ENCODE measurements at places on chromosomes 3 and 15.

GRCh38 chr15:42611532-42611931, 36.1 kb downstream of the STARD9 start:
- no peak for DNase-seq

- DNase-seq: no peak
These were observed 449.2 kb upstream of the CFAP20DC start for GRCh38 chr3:59499000-59499399.

DNA sequence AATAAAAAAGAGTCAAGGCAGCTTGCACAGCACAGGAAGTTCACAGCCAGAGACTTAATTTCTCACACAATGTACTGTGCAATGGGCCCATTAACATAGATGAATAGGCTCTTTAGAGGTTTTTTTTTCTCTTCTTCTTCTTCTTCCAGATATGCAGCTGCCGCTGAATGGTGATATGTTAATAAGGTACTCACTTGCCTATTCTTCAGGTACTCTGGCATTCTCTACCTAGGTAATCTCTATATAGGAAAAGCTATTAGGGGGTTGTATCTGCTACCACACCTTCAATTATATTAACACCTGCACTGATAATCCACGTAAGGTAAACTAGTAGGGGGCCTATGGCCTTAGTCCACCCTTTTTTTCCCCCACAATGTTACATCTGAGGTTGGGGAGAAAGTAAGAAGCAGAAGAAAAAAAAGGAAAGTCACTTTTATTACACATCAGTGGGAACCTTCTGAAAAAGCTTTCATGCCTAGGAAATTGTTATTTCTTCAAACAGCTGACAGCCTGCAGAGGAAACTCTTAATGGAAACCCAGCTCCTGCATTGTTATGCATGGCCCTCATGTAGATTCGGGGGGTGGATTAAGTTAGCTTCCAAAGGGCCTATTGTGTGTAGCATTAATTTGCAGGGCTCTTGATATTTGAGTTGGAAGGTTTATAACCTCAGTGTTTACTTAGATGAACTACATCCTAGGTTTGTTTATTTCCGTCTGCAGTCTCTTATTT, 525.5 kb downstream of the ZIC1 start:
- DNase-seq: no peak

GRCh38 chr3:42526616-42527367, 24.3 kb downstream of the VIPR1 start:
- no peak for DNase-seq

GRCh38 chr3:179464323-179465092, 13.2 kb upstream of the GNB4 start:
- no peak for DNase-seq

DNA sequence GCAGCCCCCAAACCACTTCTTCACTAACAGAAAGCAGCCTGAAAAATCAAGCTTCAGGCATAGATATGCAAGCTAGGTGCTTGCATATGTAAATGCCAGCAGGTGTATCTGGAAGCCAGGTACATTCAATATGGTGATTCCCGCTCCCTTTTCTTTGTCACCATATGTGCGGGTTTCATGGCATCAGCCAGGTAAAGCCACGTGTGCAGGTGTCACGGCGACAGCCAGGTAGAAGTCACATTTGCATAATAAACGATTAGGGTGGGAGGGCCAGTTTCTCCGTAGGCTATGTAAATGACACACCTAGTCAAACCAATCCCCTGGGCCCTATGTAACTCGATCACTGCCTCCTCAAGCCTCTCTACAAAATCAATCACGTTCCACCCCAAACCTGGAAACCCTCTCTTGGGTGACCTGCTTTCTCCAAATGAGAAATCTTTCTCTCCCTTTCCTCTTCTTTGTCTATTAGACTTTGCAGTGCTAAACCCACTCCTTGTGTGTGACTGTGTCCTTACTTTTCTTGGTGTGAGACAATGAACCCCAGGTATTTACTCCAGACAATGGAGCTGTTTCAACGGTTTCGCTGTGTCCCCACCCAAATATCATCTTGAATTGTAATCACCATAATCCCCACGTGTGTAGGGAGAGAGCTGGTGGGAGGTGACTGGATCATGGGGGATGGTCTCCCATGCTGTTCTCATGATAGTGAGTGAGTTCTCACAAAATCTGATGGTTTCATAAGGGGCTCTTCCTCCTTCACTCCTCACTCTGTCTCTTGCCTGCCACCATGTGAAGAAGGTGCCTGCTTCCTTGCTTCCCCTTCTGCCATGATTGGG, 44.6 kb downstream of the ONECUT1 start:
- DNase-seq: no peak

- DNase-seq: no peak
These were observed 11.5 kb downstream of the ARHGEF3 start for GRCh38 chr3:56790016-56790821.
